NCI-H187 treated with DMSO at 0.1 percent for 48 hours (cell line): ENCODE measurements at places on chromosomes 13 and 19.

DNA sequence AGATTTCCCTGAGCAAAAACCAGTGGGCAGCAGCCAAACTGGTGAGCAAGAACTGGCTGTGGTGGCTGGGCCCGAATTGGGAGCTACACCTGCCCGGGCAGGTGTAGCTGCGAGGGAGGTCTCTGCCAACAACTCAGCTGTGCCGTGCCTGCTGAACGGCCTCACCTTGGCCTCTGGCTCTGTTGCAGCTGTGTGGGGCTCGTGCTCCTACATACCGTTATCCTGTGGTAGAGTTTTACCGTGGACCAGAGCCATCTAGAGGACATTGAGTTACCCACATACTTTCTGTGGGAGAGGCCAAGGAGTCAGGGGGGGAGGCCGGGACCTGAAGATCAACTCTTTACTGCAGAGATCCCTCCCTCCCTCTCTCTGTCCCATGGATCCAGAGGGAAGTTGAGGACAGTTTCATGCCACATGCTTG, 113.2 kb downstream of the TM9SF2 start:
- DNase-seq = no peak

DNA sequence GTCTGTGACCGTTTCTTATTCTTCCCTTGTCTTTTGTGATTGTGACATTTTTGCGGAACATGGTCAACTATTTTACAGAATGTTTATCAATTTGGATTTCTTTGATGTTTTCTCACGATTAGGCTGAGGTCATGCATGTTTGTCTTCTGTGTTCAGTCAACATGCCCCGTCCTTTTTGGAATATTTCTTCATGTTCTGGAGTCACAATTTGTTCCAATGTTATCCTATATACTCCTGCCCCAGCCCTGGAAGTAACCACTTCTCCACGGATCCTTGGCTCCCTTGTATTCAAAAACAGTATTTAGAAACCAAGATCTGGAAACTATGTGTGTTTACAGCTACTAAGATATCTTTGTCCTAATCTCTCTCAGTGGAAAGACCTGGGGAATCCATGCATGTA, 9.6 kb downstream of the CARD8 start:
- DNase-seq = no peak

DNA sequence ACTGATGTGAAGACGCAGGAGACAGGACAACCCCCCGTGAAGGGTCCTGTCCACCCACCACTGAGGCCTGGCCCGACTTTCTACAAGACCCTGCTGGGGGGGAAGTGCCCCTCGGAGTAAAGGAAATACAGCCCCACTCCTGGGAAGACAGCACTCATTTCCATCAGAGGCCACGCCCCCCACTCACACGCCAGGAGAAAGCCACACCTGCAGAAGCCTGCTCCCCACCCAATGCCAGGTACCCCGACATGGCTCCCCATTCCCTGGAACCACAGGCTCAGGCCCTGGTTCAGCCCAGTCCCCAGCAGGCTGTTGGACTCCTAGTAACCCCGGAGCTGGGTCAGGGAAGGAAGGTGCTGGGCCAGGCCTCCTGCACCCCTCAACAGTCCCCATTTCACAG, 10.9 kb upstream of the ATP8B3 start:
- no peak for DNase-seq

DNA sequence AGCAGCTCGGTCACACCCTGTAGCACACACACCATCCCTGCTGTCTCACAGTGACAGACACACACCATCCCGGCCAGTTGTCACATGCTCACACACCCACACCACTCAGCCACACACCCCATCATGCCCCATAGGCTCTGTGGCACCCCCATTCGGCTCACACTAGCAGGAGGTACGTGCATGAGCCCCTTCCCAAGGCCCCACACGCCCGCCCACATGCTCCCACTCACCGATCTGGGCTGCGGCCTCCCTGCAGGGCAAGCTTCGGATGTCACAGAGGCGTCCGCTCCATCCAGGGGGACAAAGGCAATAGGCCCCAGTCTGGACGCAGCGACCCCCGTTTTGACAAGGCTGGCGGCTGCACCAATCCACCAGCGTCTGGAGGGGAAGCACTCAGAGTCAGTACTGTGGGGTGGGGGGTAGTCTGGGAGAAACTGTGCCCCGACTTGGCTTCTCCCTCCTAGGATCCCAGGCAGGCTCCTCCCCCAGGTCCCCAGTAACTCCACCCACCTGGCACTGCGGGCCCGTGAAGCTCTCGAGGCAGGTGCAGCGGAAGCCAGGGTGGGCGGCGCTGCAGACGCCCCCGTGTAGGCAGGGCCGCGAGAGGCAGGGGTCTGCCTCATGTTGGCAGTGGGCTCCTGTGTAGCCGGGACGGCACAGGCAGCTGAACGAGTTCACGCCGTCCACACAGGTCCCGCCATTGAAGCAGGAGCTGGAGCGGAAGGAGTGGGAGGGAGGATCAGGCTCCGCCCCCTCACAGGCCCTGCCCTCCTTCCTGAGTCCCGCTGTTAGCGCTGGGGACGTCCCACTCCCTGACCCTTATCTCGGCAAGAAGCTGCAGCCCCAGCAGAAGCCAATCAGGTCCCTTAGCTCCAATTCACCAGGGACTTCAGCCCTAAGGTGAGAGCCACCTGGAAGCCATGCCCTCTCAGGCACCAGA, 20.1 kb downstream of the NOTCH3 start:
- peak; percentile 26 for DNase-seq

DNA sequence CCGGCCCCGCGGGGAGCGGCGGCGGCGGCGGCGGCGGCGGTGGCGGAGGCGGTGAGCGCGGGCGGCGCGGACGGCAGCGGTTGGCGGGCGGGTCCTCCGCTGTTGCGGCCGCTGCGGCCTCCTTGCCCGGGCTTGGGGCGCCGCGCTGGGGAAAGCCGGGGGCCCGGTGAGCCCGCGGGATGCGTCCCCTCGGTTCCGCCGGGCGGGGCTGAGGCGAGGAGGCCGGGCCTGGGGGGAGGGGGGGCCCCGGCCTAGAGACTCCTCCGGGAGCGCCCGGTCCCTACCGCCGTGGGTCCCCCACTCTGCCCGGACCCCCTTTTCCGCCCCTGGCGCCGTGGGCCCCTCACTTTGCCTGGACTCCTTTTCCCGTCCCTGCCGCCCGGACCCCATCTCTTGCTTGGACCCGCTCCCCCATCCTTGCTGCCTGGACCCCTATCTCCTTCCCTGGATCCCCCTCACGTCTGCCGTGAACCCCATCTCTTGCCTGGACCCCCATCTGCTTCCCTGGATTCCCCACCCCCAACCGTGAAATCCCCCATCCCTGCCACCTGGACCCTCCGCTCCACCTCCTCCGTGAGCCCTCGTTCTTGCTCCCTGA, 28.6 kb upstream of the NDUFS7 start:
- no peak for DNase-seq

- DNase-seq = no peak
These were observed 60.0 kb upstream of the LRCH1 start for GRCh38 chr13:46492946-46493345.

- no peak for DNase-seq
These were observed 136.8 kb upstream of the RNF113B start for GRCh38 chr13:98313922-98314292.

DNA sequence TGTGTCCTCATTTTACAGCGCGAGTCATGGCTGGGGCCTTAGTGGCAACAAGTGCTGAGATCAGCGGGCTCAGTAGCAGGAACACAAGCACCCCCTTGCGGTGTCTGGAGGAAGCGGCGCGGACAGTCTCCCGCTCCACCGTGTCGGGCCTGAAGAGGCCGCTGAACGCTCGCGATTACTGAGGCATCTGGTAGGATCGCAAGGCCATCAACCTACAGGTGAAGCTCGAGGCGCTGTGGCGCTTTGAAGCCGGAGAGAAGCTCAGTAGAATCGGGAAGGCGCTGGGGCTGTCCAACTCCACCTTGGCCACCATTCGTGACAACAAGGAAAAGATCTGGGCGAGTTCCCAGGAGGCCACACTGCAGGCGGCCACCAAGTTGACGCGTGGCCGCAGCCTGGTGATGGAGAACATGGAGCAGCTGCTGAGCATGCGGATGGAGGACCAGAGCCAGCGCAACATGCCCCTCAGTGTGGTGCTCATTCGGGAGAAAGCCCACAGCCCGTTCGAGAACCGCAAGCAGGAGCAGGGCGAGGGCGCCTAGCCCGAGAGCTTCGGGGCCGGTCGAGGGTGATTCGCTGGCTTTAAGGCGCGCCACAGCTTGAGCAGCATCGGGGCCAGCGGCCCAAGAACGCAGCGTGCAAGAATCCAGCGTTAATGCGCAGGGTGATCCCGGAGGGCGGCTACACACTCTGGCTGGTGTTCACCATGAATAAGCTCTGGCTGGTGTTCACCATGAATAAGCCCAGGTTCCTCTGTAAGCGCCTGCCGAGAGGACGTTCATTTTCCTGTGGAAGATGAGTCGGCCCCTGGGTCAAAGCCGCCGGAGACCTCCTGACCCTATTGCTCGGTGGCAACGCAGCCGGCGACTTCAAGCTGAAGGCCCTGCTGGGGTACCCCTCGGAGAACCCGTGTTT, 8.3 kb upstream of the MZF1 start:
- no peak for DNase-seq

GRCh38 chr19:49672131-49672919, 4.7 kb upstream of the PRMT1 start:
- no peak for DNase-seq

- DNase-seq = no peak
These were observed 406.2 kb downstream of the DLEU7 start for GRCh38 chr13:50437252-50437651.

DNA sequence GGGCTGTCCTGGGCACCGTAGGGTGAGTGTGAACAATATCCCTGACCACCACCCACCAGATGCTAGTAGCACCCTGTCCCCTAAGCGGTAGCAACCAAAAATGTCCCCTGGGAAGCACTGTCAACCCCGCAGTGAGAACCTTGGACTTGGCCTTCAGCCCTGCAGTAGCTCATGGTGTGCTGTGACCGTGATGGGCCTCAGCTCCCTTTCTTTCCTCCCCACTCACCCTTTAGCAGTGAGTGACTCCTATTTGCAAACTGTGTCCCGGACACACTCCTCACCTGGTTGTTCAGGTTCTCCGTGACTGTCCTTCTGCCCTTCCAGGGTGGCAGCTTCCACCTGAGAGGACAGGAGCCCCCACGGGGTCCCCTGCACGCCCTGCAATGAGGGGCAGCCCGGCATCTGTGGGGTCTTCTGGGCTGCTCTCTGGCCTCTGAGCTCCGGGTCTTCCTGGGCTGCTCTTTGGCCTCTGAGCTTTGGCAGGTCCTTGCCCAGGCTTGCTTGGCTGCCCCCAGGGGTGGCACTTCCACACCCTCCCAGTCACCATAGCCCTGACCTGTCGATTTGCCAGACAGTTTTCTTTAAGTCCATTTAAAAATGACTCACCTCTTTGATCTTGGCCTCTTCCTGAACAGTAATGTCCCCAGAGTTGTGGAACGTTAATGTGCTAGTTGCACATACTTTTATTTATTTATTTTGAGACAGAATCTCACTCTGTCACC, 3.8 kb downstream of the KDM4B start:
- no peak for DNase-seq

- DNase-seq = no peak
These were observed at the start of gene SYT3 for GRCh38 chr19:50639121-50640112. Gene SYT3 (minus strand): TSS chr19:50639881. CDS start chr19:50637411, 2,470 bp downstream.

- no peak for DNase-seq
These were observed 211.0 kb downstream of the EFNB2 start for GRCh38 chr13:106324444-106324843.

DNA sequence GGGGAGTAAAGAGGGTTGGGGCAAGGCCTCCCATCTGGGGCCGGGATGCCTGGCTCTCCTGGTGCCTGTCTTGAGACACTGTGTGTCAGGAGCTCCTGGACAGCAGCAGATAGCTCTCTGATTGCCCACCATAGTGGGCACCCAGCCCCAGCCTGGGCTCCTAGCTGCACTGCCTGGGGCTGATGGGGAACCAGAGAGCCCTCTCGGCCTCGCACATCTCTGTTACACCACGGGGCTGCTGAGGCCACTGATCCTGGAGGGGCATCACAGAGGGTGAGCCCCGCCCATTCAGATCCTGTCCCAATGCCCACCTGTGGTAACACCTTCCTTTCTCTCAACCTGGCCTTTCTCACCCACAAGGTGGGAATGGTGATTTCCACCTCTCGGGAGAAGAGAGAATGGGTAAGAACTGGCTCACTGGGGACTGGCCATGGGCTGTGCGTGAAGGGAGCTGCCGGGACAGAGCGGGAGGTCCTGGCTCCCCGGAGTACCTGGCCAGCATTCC, 135.9 kb downstream of the URI1 start:
- DNase-seq = no peak

GRCh38 chr19:46147791-46148288, at the start of gene IGFL2:
Gene IGFL2 (plus strand): TSS chr19:46148238. CDS start chr19:46148279, 41 bp downstream.
- DNase-seq = no peak

DNA sequence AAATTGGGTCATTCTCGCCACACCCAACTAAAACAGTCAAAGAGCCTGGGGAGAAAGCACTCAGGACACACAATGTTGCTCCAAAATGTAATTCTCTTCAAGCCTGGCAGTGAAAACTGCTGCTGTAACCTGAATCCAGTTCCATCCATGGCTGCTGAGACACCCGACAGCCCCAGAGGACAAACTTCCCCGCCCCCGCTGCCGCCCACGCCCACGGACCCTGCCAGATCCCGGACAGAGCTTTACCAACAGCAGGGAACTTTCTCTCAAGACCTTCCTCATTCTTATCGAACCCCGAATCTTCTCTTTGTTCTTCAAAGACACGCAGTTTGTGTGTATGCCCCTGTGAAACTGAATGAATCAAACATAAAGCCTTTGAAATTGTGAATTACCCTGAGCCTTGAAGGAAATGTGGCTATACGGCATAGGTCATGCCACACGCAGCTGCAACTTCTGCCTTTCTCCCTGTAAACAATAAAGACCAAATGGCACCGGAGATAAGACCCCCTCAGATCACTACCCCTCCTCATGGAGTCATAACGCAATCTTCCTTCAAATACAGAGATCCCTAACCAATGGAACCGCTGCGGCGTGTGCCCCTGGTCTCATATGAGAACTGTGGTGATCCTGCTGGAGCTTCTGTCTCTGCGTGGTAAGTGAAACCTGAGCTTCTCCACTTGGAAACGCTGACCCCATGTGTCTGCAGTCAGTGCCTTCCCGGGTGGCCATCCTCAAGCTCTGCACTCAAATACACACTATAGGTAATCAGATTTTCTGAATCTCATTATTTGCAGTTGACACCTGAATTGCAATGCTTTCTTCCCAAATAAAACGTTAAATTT, 4.8 kb upstream of the LAMP1 start:
- no peak for DNase-seq

DNA sequence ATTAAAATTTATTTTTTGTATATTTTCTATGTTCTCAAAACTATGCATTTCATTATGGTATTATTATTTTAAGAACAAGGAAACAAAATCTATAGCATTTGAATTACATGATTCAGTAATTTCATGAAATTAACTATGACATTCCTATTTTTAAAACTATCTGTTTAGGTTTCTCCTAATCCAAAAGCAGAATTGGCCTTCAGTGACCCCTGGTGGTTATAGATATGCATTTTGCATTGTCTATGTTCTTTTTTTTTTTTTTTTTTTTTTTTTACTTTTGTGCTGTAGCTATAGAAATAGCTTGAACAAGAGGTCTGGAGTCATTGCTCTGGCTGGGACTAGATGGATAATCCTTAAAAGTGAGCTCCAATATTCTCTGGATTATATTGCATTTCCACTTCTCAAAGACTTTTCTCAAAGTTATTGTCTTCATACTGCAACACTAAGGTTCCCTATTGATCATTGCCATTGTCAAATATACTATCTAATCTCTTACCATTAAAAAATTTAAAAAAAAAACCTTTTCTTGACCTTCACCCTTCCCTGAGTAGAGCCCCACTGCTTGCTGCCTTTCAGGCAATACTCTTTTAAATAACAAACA, 15.9 kb upstream of the DNAJC3 start:
- no peak for DNase-seq
